COR-L47 (cell line): ENCODE measurements at places on chromosomes 6 and 20.

GRCh38 chr20:8344631-8345030 lies 212.6 kb downstream of the PLCB1 start:
- DNase-seq = no peak

DNA sequence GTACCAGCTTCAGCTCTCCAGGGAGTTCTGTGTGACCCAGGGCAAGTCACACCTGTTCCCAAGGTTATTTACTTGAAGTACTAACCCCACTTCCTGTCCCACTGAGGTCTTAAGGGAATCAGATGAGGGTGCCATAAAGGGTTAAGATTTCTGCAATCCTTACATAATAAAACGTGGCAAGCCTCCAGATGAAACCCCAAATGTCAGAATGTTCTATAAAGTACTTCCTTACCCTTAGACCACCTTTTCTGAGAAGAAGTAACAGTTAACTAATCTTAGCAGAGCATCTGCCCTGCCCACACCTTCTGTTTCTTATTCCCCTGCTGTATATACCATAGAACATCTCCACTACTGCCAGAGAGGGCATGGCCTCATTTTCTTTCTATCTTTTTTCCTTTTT lies 6.0 kb upstream of the AVP start:
- DNase-seq = no peak

GRCh38 chr20:44400970-44401769 lies 45.7 kb downstream of the HNF4A start:
- no peak for DNase-seq

DNA sequence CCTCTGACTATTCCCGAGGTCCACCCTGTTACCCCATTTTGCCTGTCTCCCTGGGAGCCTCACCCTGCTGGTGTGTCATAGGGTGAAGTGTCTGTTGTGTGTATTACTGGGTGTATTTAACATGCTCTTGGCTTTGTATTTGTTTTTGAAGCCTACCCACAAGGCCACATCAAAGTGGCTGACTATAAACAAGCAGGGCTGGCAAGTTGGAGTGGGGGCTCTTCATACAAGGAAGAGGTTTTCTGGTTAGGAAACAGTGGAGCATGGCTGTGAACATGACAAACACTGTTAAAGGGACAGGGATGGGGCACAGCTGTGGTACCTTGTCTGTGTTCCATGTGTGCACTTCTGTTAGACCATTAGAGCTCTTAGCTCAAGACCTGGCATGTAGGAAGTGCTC lies 26.3 kb downstream of the HECA start:
- DNase-seq = no peak

DNA sequence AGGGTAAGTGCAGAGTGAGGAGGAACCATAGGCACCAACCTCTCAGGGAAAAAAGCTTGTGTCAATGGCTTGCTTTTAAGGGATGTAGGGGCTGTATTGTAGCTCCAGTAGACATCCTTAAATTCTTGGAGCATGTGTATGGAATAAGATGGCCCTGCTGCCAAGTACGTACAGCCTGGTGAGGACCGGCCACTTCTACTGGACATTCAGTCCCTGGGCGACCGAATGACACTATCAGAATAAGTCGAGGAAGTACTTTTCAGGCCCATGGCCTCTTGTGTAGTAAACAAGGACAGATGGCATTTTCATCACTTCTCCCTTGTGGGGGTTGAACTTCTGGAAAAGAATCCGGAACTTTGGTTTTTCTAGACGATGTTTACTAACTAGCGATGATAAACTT lies 32.8 kb downstream of the GFRA4 start:
- no peak for DNase-seq

DNA sequence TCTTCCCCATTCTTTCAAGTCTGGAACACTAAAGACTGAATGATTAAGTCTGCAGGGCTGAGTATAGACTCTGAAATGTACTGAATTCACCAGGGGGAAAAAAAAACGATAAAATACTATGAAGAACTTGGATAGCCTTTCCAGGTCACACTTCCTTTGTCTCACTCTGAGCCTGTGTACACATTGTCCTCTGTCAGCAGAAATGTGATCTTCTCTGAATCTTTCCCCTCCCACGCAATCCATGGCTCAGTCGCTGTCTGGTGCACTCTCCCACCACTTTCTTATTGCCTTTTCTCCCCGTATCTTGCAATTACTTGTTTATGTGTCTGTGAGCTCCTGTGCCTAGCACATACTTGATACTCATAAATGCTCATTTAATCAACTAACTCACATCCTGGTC lies 212.6 kb upstream of the RSPO3 start:
- DNase-seq = no peak

DNA sequence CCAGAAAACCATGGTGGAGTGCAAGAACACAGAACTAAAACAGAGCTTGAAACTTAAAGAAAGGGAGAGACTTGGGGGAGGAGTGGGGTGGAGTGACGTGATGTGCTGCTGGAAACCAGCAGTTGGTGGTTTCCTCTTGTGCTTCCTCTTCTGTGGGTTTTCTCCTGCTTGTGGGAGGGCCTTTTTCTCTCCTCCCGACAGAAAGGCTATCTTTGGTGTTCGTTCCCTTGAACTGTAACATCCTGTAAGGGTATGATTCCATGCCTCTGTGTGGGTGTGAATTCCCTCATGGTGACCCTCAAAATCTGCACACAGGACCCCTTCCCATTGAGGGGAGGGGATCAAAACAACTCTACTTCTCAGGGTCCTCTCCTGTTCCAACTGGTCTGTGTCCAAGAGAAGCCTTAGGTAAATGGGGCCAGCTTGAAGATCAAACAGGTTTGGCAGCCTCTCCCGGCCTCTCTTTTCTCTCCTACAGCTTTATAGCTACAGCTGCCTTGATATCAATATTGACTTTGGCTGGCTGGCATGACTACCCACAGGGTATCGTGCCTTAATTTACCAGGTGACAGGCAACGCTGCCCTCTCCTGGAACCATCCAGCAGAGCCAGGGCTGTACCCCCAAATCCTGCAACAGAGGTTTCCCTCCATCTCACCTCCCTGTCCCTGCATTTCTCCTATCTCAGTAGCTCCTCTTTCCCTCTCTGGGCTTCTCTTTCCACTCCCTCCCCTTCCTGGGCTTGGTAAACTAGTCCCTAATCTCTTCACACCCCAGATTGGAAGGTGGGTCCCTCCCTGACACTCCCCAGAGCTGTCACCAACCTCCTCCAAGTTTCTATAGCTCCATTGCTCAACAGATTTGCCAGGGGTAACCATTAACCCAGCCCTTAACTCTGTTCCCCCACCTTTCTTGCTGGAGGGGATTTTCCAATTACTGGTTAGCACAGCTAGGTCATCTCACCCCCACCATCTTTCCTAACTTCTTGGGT lies 1.5 kb upstream of the MSH5 start:
- peak; percentile 92 for DNase-seq

DNA sequence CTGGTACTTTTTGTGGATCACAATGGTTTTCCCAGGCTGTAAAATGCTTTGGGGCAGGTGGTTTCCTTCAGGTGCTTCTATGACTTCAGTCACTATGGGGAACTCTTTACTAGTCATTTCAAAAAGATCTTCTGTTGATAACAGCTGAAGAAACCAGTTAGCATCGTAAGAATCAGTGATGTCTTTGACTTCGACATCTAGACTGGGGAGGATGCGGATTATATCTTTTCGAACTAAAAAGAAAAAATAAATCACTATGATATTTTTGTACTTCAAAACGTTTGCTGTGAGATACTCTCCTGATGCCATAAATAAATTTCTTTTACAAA lies 87.2 kb downstream of the THEMIS start:
- DNase-seq = no peak

GRCh38 chr6:101391772-101392585 lies 1.5 kb upstream of the GRIK2 start:
- no peak for DNase-seq

DNA sequence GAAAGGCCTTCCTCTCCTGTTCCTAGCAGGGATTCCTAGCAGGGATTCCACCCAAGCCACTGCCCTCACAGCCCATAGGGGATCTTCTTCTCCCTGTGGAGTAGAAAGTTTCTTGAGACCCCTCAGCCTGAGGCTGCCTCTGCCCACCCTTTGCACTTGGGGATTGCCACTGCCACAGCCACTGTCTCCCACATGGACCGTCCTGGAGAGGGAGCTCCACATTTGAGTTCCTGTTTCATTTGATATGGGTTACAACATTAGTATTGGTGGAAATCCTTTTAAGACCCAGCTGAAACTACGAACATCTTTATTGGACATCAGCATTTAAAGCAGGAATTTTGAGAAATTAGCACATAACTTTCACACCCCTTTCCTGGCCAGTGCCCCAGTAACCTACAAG lies 25.6 kb downstream of the HLA-G start:
- DNase-seq = no peak

DNA sequence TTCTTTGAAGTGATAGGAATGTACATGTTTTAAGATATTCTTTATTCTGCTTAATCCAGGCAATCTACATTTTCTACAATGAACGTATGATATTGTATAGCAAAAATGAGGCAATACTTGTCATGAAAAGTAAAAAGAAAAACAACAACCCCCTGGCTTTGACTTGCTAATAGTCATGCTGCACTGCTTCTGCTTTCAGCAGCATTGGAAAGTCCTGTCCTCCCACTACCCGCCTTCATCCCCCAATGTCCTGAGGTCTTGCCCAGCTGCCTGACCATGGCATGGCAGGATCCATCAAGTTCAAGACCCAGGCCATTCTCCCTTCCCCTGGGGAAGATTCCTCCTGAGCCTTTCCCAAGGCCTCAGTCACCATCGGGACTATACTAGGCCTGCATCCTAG lies 156.5 kb downstream of the SH3BGRL2 start:
- DNase-seq = no peak

- no peak for DNase-seq
Measured at GRCh38 chr6:127914240-127914639, 13.4 kb upstream of the THEMIS start.

- no peak for DNase-seq
Measured at GRCh38 chr20:8218861-8219260, 86.8 kb downstream of the PLCB1 start.

DNA sequence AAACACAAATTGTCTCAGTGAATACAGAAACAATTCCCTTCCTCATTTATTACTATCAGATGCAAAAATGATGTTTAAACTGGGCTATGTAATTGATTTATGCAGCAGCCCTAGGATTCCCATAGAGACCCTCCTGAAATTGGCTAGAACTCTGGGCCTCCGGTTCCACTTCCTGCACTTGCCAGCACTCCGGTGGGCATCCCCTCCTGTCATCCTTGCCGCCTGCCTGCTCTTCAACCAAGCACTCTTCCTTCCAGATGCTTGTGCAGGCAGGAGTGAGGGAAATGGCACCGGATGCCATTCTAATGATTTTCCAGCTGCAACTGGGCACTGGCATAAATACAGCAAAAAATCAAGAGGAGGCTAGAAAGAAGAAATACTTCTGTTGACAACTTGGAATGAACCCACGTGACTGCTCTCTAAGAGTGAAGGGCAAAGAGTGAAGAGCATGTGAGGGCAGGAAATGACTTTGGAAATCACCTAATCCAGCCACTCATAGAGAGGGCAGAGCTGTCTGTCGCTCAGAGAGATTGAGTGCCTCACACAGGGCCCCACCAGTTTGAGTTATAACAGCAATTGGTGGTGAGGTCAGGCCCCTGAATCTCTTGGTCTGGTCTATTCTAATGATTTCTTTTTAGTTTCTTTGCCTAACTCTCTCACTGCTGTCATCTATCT lies 3.7 kb upstream of the NEDD9 start:
- DNase-seq = no peak

DNA sequence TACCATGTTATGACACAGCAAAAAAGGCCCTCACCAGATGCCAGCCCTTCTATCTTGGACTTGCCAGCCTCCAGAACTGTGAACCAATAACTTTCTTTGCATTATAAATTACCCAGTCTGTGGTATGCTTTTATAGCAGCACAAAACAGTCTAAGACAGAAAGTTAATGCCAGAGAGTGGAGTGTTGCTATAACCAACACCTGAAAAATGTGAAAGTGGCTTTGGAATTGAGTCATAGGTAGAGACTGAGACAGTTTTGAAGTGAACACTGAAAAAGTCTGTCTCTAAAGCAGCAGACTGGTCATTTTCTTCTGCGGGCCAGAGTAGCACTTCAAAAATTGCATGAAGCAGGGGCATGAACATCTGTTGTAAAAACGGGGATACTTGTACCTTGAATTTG lies 28.0 kb upstream of the ASIP start:
- no peak for DNase-seq

DNA sequence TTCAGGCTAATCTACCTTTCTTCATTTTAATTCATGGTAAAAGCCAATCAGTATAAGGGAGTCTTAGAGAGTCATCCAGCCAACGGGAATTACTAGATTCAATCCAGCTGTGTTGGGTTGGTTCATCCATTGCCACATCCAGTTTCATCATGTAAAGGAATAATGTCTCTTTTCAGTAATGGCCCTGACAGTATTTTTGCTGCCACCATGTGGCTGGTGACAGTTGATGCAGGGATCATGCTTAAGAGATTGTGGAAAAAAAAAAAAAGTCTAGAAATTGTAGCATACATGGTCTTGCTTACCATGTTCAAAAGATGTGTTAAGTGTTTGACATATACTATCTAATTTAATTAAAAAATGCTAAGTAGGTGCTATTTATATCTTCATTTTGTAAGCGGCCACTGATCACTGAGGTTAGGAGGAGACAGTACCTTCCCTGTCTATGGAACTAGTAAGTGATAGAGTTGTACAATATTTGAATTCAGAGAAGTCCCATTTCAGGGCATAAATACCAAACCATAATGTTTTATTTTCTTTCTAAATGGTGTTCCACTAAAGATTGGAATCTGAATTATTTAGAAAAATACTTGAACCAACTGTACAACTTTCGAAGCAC lies 135.9 kb downstream of the KHDRBS2 start:
- peak; percentile 68 for DNase-seq

- no peak for DNase-seq
Measured at GRCh38 chr20:33441142-33441955, 2.2 kb downstream of the SNTA1 start.

DNA sequence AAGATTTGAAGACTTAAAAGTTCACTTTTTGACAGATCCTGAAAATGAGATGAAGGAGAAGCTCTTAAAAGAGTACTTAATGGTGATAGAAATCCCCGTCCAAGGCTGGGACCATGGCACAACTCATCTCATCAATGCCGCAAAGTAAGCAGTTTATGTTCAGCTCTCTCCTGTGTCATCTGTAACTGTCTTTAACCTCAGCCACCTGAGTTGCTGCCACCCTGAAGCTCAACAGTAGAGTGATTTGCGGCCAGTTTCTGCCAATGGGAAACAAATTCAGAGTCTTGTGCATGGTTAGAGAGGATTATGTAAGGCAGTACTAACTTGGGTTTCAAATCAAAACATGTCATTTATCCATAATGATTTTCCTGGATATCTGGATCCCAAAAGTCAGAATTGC lies 10.1 kb downstream of the TNFAIP3 start:
- DNase-seq = no peak
